ENCODE measurements at places on chromosomes 3 and 15.

DNA sequence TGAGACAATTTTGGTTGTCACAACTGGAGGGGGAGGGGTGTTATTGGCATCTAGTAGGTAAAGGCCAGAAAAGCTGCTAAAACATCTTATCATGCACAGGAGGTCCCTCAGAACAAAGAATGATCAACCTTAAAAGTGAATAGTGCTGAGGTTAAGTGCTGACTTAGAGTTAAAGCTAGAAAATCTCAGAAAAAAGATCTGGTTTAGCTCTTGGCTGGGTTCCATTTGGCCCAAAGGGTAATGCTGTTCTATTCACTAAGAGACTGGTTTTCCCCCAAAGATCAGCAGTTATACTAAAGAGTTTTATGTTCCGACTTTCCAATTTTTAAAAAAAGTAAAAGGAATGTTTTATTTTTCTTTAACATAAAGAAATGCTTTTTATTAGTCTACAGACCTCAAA, 15.6 kb downstream of the DCBLD2 start:
- no peak for DNase-seq

DNA sequence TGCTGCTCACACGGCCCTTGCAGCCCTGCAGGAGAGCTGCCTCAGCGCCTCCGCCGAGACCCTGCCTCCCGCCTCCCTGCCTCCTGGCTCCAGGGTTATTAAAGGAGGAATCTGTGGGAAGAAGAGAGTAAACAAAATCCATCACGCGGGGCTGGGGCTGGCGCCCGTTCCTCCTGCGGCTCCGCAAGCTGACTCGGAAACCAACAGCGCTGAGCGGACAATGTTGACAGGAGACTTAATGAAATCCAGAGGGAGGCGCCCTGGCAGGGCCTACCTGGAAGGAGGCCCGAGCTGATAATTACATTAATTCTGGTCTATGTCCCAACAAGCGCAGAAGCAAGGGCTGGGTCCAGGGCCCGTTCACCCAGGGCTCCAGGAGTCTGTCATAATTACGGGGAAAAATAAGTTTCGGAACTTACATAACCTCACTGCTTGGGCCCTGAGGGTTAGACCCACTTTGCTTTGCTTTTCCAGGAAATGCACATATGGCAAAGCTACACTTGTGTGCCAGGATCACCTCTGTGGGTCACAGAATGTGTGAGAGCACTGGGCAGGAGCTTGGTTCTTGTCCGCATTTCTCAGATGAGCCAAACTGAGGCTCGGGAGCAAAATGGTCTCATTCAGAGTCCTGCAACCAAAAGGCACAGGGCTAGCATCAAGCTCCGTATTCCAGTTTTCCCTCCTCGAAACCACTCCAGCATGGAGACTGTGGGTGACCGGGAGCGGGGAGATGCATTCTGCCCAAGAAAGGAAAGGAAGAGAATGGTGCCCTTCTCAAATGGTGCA, 43.8 kb upstream of the SLC6A6 start:
- DNase-seq = peak; percentile 75

GRCh38 chr15:56715220-56715619, 18.1 kb downstream of the ZNF280D start:
- no peak for DNase-seq

DNA sequence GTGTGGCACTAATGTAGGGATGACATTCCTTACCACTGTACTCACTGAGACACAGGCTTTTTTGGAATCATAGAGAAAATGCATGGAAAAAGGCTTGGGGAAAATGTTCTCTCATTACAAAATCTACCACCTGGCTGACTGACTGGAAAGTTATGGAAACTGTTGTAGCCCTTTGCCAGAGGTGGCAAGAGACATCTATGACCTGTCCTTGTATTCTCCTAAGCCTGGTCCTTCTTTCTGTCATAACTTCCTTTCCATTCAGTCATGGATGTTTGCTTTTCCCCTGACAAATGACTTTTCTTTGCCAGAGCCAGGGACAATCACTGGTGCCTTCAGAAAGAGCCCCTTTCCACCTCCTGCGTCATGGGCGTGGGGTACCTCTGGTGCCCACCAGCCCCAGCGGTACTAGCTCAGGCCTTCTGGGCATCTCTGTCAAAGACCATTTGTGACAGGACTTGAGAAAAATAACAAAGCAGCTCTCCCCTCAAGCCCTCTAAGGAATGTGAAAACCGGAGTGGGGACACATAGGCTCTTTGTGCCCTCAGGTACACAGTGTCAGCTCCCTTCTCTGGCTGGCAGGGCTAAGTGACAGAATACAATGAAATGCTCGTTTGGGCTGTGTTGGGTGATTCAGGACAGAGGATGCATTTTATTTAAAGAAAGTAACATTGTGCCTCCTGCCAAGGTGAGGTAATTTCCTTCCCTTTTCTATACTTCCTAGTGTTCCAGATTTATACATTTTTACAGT, 381.1 kb upstream of the RASGRP1 start:
- peak; percentile 8 for DNase-seq

- no peak for DNase-seq
Measured at GRCh38 chr15:26983822-26984221, 12.8 kb downstream of the GABRG3 start.

- no peak for DNase-seq
Measured at GRCh38 chr3:127149621-127150310, 43.2 kb upstream of the PRR23E start.

- DNase-seq = no peak
Measured at GRCh38 chr3:103059432-103059831, 624.6 kb downstream of the ZPLD1 start.

DNA sequence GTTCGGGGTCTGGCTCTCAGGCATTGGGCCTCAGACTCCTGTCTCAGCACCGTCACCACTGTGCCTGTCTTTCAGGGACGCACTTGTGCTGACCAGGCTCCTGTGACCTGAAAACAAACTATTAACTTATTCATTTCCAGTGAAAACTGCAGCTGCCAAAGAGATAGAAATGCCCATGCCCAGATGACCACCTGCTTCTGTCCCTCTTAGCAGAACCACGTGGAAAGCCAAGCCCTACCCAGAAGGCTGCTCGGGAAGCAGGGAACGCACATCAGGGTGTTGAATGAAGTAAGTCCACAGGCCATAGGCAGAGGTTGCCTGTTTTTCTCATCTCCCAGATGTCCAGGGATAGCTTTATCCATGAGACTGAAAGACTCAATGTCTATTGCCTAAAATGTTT, 219.3 kb downstream of the EBLN2 start:
- DNase-seq = no peak

GRCh38 chr3:169179722-169180121, 483.8 kb downstream of the MECOM start:
- no peak for DNase-seq

- DNase-seq = peak; percentile 66
Measured at GRCh38 chr3:124837730-124838186, 49.4 kb downstream of the ITGB5 start.

- DNase-seq = no peak
Measured at GRCh38 chr15:85583442-85583841, 203.0 kb downstream of the AKAP13 start.

DNA sequence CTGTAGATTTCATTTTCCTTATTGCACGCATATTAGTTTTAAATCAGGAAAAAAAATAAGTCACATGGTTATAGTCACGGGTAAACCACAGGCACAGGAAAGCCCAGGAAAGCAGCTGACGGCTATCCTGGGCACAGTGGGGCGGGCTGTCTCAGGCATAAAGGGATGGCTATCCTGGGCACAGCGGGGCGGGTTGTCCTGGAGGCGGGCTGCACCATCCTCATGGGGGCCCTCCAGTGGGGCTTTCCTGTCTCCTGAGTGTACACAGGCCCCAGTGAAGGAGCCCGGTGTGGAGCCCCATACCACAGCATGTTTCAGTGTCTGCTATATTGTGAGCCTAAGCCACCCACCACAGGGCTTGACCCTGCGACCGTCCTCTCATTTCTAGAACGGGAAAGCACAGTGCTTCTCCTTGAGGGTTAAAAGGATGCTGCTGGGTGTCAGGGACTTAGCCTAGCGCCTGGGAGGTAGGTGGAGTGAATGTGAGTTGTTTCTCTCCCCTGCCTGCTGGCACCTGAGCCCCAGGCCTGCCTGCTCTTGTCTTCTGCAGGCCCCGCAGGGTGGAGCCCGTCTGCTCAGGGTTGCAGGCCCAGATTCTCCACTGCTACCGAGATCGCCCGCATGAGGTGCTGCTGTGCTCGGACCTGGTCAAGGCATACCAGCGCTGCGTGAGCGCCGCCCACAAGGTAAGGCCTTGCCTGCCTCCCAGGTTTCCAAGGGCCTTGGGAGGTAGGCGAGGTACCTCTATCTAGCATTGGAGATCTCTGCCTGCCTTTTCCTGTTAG, 25.9 kb upstream of the PLXNA1 start:
- no peak for DNase-seq

- no peak for DNase-seq
Measured at GRCh38 chr3:109241459-109242186, 74.7 kb downstream of the DPPA2 start.

GRCh38 chr3:15722877-15723623, 74.7 kb downstream of the ANKRD28 start:
- no peak for DNase-seq

- no peak for DNase-seq
Measured at GRCh38 chr3:183212096-183212495, 41.0 kb upstream of the B3GNT5 start.

DNA sequence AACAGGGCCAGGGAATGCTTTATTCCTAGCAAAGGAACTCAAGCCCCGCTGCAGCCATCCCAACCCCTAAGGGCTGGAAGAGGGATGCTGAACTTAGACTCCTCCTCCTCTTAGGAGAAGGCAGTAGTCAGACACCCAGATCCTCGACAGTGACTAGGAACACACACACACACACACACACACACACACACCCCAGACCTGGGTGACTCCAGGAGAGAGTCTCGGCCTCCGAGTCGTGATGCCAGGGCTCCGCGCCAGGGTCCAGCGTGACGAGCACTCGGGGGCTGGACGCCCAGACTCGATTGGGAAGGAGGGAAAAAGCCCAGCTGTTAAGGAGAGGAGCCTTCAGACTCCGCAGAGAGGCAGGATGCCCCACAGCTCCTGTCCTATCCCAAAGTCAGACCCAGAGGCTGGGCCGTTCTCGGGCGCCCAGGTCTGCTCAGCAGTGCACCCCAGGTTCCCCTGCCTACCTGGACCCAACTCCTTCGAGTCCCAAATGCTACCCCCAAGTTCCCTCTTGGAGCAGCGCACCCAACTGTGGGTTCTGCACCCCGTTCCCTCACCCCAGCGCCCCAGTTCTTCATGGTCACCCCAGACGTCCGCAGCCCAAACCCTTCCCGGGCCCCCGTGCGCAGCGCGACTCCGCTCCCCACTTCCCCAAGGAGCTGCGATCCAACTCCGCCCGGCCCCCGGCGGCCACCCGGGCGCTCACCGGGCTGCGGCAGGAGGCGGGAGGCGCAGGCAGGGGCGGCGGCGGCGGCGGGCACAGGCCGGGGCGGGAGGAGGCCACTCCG, 421 bp downstream of the BMF start:
- DNase-seq = peak; percentile 56

DNA sequence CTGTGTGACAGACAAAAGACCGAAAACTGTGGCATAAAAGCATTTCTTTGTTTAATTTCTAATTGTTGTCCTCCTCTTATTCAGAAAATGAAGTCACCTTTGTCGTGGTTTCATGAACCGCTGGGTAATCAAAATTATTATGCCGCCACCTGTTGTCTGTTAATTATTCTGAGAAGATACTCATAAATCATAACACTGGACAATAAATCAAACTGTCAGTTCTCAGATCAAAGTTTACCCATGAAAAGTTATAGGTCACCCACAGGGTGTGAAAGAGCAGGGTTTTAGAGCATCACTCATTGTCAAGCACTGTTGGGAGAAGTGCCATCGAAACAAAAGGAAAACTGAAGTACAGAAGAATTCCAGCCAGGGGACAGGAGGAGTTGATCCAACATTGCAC, 474.3 kb downstream of the NR2F2 start:
- no peak for DNase-seq

GRCh38 chr3:134242649-134243617, 7.7 kb downstream of the RYK start:
- DNase-seq = peak; percentile 85

GRCh38 chr3:175121225-175121624, 262.1 kb downstream of the NAALADL2 start:
- no peak for DNase-seq

DNA sequence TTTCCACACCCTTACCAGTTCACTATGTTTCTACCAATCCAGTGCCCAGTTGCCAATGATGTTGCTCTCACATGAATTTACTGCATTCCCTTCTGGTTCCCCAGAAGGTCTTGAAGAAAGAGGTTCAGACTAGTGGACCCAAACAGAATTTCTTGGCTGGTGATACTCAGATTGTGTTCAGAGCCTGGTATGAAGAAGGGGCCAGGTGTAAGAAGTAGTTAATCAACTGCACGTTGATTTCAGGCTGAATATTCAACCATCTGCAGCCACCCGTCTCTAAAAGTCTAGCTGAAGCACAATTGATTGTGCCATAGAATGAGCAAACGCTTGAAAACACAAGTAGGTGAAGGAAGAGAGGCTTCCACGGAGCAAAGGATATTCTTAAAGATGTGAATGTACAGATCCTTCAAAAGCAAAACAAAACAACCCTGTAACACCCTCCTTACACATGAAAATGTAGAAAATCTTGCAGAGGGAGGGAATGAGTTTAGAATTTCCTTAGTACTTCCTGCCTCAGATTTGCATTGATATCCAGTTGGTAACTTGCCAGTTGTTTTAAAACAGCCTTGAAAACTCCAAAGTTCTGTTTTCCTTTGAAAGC, 4.7 kb downstream of the RBMS3 start:
- DNase-seq = no peak

DNA sequence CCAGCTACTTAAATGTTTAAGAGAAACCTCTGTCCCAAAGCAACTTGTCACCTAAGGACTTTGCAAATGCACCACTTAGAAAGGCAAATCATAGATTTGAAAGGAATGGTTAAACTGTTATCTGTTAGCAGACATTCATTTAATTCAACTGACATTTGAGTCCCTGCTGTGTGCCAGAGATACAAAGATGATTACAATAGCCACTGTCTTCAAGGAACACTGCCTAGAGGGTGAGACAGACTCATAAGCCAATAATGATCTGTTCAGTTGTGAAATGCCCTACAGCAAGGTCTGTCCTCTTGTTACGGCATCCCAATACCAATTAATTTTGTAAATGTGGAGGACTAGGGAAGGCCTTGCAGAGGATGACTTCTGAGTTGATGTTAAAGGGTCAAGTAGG, 113.1 kb downstream of the ATG7 start:
- no peak for DNase-seq

GRCh38 chr15:84775867-84776449, 27.6 kb downstream of the ZNF592 start:
- DNase-seq = no peak

GRCh38 chr3:53318522-53318921, 28.8 kb downstream of the DCP1A start:
- DNase-seq = peak; percentile 73
